ENCODE measurements at places on chromosomes 2 and 18.

GRCh38 chr18:42028247-42028832, 73.3 kb downstream of the PIK3C3 start:
- peak; percentile 2 for DNase-seq

- no peak for DNase-seq
Observed at GRCh38 chr18:43751203-43751602, 473.9 kb upstream of the SYT4 start.

DNA sequence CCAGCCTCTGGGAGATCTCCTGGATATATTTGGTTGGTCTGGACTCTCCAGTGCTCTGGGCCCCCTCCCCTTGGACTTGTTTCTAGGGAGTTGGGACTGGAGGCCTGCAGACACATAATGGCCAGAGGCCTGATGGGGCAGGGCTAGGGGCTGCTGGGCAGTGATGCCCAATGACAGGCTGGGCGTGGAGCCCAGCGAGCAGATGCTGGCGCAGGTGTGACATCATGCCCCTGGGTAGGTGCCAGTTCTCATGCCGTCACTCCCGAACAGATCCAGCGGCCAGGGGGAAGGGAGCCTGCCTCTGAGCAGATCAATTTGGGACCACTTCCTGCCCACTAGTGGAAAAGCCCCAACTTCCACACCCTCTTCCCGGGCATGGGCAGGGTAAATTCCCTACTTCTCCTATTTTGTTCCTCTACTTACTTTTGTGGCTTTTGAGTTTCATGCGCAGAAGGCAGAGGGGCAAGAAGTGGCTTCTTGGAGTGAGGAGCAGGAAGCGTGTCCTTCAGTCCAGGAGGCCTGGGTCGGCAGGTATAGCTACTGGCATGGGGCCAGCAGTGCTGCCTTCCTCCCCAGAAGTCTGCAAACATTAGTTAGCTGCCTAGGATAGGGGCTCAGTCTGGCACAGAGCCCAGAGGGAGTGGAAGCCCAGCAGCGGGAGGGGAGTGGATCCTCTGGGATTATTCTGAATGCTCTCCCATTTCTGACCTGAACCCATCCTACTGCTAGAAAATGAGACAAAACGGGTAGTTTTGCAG, 6.1 kb downstream of the MPV17 start:
- DNase-seq: no peak

- DNase-seq: no peak
Observed at GRCh38 chr18:3819961-3820360, 370.0 kb downstream of the TGIF1 start.

DNA sequence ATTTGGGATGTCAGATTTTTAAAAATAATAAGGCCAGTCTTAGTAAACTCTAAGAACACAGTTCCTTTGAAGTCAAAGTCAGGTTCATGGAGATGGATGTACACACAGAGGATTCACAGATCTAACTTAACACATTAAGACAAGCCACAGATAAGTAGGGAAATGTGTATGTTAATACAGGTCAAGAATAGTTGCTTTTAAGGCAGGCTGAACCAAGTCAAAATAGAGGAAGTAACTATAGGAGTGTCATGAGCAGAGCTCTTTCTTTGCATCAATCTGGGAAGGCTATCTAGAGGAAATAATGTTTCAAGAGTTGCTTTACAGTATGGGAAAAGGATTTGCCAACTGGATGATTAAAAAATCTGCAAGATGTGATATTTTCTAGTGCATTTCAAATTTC, 128.0 kb upstream of the FBXO11 start:
- DNase-seq: no peak

All from effector memory CD8-positive, alpha-beta T cell (primary cell).